ENCODE measurements at places on chromosomes 16 and 17.
A peak's percentile ranks its signal among the peaks of the same experiment; 100 is the strongest.

- peak; percentile 77 for DNase-seq
These were observed 17.6 kb downstream of the DUS2 start for GRCh38 chr16:68040506-68041288.

DNA sequence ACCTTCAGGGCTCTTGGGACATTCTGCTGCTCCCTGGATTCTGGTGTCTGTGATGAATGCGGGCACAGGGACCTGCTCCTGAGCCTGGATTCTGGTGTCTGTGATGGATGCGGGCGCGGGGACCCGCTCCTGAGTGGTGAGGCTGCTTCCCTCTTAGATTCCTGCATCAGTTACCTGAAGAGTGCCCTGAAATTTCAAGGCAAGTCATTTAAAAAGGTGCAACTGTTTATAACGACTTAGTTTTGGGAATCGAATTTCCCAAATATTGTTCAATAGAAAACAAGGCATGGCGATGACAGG is 7.0 kb downstream of the TMEM204 start:
- no peak for DNase-seq

- peak; percentile 2 for DNase-seq
These were observed 26.2 kb downstream of the IL21R start for GRCh38 chr16:27428026-27428785.

DNA sequence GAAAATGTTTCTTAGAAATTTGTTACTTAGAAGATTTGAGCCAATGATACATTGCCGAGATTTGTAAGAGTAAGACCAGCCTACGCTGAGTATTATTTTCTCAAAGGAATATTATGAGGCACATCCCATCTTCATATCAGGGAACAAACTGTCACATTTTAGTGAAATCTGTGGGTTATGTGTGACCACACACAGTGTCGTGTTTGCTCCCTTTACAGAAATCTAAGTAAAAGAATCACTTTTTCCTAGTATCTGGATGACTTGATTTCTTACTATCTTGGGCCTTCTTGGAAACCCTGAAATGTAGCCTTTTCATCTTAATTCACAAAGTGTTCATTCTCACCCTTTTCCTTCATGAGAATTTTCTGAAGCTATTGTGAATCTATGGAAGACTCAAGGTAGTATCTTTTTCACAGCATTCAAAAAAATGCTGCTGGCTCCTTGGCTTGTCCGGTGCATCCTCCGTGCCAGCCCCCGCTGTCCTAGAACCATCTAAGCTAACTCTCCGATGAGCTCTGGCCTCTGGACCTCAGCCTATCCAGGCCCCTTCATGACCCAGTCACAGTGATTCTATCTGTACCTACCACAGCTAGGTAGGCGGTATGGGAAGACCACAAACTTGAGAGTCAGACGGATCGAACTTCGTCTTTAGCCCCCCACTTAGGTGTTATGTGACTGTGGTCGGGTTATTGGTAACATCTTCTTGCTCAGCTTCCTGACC is 524.3 kb downstream of the MAF start:
- DNase-seq, result no peak

DNA sequence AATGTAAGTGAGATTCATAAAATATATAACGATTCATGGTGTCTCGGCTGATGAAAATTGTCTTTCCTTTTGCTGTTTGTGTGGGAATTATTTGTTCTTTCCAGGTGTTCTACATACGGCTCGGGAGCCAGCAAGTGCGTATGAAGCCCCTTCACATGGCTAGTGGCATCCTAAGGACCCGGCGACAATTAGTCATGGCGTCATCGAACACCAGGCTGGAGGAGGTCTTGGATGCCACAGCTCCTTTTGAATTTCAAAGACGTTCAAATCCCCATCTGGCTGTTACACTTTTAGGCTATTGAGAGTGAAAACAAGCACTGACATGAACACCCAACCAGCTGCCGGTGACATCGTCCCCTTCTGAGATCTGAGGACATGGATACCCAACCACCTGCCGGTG is 397.7 kb upstream of the TNRC6C start:
- no peak for DNase-seq

- DNase-seq, result no peak
These were observed 37.2 kb upstream of the HS3ST3A1 start for GRCh38 chr17:13638855-13639458.

- peak; percentile 40 for DNase-seq
These were observed at the start of gene RASL10B for GRCh38 chr17:35731239-35731916. TSS of gene RASL10B (plus strand) at chr17:35731639. CDS start at chr17:35735185, 3,546 bp downstream.

DNA sequence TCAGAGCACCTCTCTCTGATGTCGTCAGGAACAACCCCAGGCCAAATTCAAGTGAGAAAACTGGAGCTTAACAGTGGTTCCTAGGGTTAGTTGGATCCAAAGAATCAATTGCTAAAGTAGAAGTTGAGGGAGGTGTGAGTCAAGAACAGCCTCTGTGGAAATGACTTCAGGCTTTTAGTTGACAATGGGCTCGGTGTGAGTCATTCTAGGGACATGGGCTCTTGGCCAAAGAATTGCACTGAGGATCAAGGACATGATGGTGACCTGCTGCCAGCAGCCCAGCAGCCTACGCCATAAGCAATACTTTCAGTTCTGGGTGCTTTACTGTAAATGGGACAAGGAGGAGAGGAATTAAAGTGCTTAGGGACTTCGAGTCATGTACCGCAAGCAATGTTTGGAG is 32.1 kb upstream of the SMURF2 start:
- DNase-seq, result no peak

GRCh38 chr17:38660097-38661025 is 14.4 kb downstream of the EPOP start:
- DNase-seq, result no peak

DNA sequence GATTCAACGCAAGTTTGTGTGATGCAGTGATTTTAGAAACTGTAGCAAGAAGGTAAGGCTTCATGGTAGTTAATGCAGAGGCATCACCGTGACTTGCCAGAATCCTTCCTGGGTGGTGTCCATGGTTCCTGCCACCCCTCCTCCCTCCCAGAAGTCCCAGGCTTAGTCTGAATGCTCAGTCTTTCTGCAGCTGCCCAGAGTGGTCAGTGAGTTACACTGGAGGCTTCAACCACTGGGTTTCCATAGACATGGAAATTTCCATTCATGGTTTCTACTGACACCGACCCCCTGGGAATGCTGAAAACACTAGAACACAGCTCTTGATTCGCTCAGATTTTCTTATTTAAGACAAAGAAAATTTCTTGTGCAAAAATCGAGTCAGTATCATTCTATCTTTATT is 159.4 kb upstream of the HSBP1 start:
- no peak for DNase-seq

DNA sequence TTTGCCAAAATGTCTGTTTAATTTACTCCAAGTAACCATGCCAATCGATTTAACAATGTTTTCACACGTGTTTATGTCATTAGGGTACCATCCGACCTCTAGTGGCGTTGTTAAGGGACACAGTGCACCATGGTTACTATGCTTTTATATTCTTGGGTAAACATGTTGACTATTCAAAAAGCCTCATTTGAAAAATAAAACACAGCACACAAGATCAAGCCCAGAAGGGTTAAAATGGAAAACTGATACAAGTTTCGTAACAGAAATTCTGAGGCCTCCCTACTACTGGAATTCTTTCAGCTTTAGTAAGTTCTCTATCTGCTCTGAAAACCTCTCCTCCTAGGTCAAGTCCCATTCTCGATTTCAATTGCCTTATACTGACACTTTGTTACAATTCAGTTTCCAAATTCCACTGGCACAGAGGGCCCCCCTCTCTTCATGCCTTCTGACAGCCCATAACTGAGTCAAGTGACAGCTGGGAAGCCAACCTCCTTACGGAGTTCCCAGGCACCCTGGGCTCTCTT is 2.1 kb downstream of the CFAP20 start:
- no peak for DNase-seq

DNA sequence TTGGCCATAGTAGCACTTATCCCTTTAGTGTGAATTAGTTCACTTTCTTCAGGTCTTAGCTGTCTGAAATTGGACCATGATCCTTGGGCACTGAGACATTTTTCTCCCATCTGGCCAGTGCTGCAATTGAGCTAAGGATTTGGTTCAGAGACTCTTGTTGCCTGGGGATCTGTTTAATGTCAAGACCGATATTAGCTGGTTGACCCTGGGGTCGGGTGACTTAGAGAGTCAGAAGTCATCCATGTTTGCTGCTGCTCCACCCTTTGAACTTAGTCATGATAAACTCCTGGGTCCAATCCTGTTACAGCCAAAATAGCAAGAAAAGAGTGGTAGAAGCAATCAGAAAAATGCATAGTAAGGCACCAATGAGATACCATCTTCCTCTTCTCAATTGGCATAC is 45.8 kb upstream of the TOX3 start:
- no peak for DNase-seq

DNA sequence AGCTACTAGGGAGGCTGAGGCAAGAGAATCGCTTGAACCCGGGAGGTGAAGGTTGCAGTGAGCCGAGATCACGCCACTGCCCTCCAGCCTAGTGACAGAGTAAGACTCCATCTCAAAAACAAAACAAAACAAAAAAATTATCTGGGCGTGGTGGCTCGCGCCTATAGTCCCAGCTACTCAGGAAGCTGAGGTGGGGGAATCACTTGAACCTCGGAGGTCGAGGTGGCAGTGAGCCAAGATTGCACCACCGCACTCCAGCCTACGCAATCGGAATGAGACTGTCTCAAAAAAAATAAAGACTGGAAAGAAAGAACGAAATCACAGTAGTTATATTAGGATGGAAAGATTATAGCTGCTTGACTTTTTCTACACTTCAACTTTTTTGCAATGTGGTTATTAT is 18.9 kb downstream of the COG1 start:
- DNase-seq, result no peak

DNA sequence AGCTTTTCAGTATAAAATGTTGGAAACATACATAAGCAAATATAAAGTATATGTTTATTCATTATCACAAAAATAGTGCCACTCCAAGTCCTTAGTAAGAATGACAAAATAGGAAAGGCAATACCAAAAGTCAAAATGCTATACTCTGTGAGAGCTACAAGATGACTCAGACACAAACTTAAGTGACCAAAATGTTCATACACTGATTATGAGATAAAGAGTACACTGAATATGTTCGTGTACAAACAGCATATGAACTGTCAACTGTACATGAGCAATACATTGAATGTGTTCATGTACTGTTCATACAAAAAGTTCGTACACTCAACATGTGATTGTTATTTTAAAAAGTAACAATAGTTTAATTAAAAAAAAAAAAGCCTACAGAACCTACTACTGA is 103.3 kb downstream of the CA4 start:
- no peak for DNase-seq

DNA sequence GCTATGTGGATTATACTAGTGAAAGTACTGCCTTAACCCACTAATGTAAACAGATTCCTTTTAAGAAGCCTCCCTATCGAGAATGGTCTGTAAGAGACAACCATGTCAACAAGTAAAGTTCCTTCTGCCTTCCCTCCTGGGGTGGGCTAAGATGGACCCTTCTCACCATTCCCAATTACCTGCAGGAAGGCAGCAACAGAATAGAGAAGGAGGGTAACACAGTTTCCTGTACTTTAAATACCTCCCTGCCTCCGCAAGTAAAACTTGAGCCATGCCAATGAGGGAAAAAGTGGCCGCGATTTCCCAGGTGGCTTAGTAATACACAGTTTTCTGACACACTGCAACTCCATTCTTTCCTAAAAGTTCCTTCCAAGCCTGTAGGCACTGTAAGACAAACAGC is 45.2 kb downstream of the TOX3 start:
- DNase-seq, result no peak

- no peak for DNase-seq
These were observed 78.0 kb downstream of the RAP1GAP2 start for GRCh38 chr17:2874189-2874686.

DNA sequence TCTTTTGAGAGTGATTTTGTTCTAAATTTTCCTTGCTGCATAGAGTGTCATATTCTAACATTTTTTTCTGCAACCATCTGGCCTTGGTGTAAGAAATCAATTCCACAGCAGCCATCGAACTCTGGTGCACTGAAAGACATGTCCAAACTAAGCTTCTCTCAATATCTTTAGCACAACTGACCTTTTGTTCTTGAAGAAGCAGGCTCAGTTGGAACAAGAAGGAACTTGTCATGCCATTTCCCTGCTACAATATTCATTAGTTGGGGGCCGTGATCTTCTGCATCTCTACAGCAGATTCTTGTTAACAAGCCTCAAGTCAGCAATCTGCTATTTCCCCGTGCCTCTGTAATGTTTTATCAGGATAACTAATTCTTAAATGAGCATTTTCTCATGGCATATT is 1305.6 kb downstream of the CDH11 start:
- no peak for DNase-seq

DNA sequence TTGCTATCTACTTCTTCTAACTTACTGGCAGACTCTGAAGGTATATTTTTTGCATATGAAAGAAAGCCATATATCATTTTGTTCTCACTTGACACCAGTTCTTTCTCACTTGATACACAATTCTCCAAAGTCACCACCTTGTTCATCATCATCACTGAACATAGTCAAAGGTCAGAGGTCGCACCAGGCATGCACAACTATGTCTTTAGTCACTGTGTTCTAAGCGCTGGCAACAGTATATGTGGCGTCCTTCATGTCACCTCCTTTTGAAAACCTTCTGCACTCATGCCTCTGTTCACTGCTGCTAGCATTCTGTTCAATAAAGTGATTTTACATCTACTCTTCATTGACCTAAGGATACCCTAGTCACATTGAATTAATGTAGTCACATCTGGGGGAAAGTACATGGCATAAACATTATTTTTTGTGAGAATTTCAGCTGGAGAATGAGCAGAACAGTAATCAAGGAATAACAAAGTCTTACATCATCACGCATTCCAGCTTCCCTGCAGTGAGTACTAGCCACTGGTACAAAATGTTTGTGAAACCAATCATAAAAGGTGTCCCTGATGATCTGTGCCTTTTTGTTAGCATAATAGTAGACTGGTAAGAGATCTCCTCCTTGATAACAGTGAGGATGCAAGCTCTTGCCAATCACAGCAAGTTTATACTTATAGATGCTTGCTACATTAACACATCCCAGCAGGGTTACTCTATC is 20.5 kb upstream of the TBX4 start:
- DNase-seq, result no peak

- DNase-seq, result no peak
These were observed 7.5 kb downstream of the PELP1 start for GRCh38 chr17:4696437-4696805.

- no peak for DNase-seq
These were observed 8.3 kb upstream of the MYH4 start for GRCh38 chr17:10477701-10478100.

DNA sequence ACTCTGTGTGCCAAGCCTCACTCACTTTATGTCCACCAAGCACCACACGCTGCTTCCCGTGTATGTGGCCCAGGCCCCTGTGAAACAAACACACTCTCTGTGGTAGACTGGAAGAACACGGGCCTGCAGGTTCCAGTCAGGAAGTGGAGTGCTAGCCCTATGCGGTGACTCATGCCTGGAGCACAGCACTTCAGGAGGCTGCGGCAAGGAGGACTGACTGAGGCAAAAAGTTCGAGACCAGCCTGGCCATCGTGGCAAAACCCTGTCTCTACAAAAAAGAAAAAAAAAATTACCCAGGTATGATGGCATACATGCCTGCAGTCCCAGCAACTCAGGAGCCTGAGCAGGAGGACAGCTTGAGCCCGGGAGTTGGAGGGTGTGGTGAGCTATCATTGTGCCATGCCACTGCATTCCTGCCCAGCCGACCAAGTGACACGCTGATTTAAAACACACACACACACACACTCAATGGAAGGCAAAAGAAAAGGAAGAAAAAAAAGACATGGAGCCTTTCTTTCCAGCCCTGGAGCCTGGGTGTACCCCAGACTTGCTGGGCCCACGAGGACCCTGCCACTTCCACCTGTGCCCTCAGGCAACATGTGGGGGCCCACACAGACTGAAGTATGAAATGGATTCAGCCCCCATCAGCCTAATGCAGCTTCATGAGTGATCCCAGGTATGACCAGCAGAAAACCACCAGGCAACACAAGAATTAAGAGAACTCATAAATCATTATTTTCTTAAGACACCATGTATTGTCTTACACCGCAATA is 126.6 kb downstream of the ANKRD11 start:
- DNase-seq, result no peak
